ENCODE measurements at places on chromosomes 16 and 17.

- DNase-seq: no peak
These were observed 40.6 kb downstream of the CCT6B start for GRCh38 chr17:34920676-34921075.

GRCh38 chr17:72117535-72118334 is 3.1 kb upstream of the SOX9 start:
- no peak for DNase-seq

- no peak for DNase-seq
These were observed at the start of gene HNF1B for GRCh38 chr17:37744961-37745800. TSS of gene HNF1B (minus strand) at chr17:37745059. CDS start at chr17:37744884, 175 bp downstream.

DNA sequence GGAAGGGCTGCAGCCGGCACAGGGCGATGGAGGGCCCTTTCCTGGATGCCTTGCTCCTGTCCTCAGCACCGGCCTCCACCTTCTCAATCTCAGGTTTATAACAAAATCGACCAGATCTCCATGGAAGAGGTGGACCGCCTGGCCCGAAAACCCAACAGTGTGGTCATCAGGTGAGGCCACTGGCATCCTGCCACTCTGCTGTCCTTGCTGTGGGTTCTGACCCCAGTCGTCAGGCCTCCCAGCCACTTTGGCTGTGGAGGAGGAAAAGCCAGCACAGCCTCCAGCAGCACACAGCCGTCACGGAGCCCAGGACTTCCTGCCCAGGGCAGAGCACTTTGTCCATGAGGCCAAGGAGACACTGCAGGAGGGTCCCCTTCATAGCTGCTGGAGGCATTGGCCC is 6.7 kb upstream of the MYO15A start:
- DNase-seq: no peak

DNA sequence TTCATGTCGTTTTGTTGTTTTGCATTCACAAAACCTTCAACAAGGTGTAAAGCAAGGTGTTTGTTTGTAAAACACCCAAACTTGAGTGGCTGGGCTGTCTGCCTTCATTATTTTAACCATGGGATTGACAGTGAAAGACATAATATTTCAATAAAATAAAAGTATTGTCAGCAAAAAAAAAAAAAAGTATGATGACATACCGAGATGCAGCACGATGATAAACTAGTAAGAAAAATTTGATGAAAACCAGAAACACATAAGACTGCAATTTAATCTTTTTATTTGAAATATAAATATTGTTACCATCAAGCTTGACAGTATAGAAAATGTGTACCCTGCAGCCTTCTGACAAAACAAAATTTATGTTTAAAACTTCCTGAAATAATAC is 419.3 kb upstream of the DYNLRB2 start:
- DNase-seq: no peak

GRCh38 chr17:48748718-48749566 is 20.4 kb upstream of the HOXB13 start:
- no peak for DNase-seq

- DNase-seq: no peak
These were observed 257.6 kb upstream of the SDK2 start for GRCh38 chr17:73901661-73902415.

- peak; percentile 77 for DNase-seq
These were observed 30.4 kb downstream of the SOCS3 start for GRCh38 chr17:78329263-78330059.

GRCh38 chr16:55499951-55500529 is 8.8 kb upstream of the LPCAT2 start:
- peak; percentile 46 for DNase-seq

GRCh38 chr17:7745748-7746470 is 28.4 kb downstream of the DNAH2 start:
- DNase-seq: peak; percentile 71

DNA sequence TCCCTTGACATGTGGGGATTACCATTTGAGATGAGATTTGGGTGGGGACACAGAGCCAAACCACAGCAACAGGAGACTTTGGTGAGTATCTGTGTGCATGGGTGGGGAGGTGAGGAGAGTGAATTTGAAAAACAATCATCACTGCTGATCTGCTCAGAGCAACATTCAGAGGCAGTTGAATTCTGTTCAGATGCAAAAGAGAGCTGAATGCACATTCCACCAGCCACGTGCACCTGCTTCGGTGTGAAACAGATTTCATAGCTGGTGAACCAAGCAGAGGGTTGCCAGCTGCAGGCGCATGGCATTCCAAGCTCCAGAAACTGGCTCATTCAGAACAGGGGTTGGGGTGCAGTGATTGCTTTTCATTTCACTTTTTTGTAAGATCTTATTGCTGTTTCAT is 233.1 kb upstream of the FOXF1 start:
- no peak for DNase-seq

- no peak for DNase-seq
These were observed 4.7 kb downstream of the SLC12A3 start for GRCh38 chr16:56869513-56870275.

DNA sequence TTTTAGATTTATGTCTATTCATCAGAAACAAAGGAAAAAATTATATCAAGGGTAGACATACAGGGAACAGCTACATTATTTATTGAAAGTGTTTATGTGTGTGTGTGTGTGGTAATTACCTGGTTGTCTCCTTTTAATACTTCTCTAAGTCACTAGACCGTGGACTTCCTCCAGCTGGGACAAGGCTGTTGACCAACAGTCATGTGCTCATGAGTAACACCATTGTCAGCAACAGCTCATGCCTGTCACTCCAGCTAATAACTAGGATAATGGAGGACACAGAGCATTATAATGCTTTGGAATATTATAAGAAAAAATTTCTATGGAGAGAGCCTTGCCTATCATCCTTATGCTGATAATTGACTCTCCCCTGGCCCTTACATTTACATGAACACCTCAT is 125.3 kb upstream of the SALL1 start:
- no peak for DNase-seq

- no peak for DNase-seq
These were observed 2.3 kb upstream of the KCNJ16 start for GRCh38 chr17:70072546-70073309.

DNA sequence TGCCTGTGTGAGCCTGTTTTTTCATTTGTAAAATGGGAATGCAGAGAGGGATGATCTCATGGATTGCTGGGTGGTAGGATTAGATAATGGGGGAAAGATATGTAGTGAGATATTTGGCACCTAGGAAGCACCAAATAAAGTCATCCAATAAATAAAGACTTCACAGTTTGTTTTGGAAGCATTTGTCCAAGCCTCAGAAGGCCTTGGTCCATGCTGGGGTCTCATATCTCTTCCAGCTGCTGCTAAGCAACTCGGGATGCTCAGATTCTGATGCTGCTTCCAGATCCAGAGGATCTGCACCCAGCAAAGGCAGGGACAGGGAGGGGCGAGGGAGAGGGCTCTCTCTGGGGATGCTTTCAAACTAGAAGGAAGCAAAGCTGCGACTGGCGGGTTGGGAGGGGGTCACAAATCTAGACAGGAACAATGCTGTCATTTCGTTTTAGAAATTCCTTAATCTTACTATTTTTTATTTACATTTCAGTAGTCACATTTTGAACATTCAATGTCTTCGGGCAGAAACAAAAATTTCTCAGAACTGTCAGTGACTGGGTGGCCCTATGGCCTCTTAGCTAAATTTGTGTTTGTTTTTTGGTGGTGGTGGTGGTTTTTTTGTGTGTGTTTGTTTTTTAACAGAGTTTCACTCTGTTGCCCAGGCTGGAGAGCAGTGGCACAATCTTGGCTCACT is 114.9 kb upstream of the CDH5 start:
- DNase-seq: no peak

DNA sequence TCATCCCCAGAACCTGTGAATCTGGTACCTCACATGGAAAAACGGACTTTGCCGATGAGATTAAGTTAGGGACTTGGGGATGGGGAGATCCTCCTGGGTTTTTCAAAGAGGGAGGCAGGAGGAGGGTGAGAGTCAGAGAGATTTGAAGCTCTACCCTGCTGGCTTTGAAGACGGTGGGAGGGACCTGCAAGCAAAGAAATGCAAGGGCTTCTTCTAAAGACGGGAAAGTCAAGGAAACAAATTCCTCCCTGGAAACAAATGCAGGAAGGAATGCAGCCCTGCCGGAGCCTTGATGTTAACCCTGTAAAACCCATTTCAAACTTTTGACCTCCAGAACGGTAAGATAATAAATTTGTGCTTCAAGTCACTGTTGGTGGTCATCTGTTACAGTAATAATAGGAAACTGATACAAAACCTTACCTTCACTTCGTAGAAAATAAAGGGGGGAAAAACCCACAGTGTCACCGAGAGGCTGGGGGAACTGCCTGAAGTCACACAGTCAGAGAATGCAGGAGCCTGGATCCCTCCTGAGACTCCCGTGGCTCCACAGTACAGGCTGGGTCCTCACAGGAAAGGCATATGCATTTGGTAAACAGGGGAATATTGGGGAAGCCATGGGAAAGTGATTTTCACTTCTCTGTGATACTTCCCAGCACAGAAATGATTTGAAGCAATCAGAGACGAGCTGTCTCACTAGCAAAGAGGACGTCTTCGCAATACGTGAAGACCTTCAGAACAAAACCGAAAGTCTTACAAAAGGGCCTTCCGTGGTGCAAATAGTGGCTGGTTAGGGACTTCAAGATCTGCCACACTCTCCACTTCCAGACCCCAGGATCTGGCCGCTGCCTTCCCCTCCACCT is 58.9 kb upstream of the CLEC3A start:
- DNase-seq: no peak

DNA sequence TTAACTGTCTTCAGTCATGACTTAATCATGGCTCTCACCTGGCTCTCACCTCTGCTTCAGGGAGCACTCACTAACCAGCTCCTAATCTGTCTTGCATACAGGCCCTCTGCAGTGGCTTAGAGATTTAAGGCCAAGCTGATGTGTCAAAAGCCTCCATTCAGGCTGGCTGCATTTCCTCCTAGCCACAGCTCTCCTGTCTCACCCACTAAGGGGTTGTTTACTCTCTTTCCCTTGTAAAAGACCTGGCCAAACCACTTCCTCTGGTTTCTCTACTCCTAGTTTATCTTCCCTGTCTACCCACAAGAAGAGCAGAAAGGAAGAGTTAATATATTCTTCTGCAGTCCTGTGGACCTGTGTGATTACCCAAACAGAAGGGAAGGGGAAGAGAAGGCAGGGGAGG is 9.3 kb upstream of the ASIC2 start:
- DNase-seq: no peak

DNA sequence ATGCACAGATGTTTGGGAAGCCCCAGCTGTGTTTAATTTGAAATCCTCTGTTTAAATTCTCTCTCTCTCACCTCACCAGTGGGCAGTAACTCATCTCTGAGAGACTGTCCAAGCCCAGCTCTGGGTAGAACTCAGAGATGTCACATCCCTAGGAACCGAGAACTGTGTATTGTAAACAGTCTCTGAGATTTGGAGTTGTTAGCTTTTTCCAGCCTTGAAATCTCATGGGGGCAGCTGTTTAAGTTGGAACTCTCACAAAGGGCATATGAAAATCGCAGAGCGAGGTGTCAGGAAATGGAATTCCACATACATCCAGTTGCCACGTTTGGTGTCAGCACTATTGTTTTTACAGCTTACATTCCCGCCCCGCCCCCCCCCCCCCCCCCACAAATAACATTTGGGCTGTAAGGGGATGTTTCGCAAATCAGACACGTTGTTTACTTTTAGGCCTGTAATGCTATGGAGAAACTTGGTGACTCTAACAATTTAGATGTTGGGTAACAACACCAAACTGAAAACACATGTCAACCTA is 34.3 kb downstream of the VPS35L start:
- no peak for DNase-seq

GRCh38 chr17:61411261-61412142 is 11.9 kb downstream of the TBX2 start:
- DNase-seq: peak; percentile 60

GRCh38 chr16:87581857-87582215 is 20.5 kb upstream of the JPH3 start:
- DNase-seq: peak; percentile 92

DNA sequence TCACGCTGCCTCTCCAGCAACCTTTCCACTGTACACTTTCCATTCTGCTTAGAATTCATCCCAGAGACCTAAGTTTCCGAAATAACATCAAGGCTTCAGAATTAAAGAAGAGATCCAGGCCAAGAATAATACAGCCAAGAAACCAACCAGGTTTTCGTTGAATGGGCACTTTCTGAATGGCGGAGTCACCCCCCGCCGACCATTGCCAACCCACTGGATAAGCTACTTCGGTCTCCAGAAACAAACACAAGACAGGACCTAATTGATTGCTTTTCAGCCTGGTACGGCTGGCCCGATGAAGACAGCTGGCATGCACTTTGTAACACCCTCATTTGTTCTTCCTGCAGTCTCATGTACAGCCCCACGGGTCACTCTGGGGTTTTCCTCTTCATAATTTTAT is 308.1 kb upstream of the ZFHX3 start:
- DNase-seq: no peak

GRCh38 chr17:56902348-56902747 is 11.5 kb downstream of the TRIM25 start:
- no peak for DNase-seq

DNA sequence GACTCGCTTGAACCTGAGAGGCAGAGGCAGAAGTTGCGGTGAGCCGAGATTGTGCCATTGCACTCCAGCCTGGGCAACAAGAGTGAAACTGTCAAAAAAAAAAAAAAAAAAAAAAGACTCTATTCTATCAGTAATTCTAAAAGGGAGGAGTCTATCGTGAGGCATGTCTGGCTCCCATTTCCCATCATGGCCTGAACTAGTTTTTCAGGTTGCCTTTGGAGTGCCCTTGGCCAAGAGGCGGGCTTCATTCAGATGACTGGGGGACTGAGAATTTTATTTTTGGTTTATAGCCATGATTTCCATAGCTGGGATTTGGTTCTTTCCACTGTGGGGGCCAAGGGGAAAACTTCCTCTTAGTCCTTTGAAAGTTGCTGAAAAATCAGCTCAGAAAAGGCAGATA is 3.5 kb upstream of the SNX29 start:
- DNase-seq: no peak

GRCh38 chr16:35485915-35486314 is 2026.5 kb downstream of the TP53TG3F start:
- no peak for DNase-seq

DNA sequence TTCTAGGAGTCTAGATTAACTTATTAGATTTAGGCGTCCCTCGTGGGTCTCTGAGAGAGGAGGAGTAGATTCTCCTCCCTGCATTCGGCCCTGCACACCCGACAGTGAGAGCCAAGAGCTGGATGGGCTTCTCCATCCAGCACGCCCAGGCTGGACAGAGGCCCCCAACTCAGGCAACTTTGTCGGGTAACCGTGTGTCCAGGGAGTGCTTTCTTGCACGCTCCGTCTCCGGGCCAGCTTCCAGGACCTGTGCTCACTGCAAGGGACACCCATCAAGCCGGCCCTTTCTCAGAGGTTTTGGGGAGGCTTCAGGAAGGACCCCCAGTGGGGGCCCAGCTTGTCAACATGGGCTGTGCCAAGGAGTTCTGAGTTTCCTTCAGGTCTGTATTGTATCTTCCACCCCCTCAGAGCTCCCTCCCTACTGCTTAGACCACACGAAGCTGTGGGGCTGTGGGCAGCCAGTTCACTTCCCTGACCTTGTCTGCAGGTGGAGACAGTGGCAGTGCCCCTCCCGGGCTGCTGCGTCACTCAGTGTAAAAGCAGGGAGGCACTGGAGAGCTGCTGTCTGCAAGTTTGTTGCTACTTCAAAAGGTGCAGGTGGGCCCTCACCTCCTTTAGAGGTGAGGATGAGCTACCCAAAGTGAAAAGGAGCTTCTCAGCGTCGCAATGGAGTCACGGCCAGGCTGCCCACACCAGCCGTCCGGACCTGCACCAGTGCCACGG is 24.0 kb upstream of the C16orf78 start:
- DNase-seq: no peak

Data from right atrium auricular region (tissue), 2 donors.